ENCODE measurements at places on chromosomes 1 and 21.

DNA sequence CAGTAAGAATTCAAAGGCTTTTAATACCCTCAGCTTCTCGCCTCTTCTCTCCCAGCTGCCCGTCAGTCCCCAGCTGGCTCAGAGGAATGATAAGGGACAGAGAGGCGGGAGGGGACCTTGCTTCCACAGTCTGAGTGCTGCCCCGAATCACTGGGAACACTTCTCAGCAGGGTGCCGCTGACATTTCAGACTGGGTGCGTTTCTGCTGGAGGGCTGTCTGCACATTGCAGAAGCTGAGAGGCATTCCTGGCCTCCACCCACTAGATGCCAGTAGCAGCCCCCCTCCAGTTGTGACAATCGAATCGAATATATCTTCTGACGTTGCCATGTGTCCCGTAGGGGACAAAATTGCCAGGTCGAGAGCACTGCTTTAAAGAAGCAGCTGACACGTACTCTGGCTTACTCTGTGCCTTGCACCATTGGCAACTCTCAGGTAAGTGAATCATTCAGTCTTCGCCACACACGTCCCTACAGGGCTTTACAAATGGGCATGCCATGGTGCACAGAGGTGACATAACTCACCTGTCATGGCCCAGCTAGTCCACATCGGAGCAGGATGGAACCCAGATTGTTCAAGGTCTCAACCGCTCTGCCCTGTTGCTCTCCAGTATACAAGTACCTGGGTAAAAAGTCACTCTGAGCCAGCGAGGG, 23.9 kb downstream of the CTNNBIP1 start:
- DNase-seq, result no peak

DNA sequence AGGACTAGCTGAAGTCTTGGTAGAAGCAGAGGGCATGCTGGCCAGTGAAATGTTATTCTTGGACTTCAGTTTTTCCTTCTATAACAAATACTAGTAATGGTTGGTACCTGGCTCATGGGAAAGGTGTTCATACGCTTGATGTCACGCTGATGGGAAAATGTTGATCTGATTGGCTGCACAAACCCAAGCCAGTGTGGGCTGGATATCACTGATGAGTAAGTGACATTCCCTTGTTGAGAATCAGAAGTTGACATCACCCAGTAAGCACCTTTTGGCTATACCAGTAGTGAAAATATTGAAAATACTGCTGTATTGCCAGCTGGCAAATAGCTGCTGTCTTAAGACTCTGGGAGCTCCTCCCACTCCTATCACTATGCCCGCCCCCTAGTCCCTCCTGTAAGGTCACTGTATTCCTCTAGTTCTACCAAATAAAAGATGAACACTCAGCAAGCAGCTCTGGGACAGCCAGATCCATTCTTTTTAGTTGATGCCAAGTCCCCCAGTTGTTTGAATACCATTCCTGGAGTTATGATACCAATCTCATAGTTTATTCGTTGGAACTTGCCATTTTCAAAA, 168.2 kb downstream of the GRIK1 start:
- DNase-seq, result no peak

DNA sequence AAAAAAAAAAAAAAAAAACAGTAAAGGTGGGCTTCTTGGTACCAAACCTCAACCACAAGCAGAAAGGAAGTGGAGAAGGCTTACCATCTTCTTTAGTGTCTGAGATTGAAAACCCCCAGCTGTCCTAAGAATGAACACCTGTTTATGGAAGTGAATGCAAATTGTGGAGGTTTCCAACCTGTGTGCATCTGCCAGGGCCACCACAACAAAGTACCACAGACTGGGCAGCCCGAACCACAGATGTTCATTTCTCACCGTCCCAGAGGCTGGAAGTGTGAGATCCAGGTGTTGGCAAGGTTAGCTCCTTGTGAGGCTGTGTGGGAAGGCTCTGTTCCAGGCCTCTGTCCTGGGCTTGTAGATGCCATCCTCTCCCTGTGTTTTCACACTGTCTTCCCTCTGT, 348.7 kb downstream of the SETD4 start:
- no peak for DNase-seq

DNA sequence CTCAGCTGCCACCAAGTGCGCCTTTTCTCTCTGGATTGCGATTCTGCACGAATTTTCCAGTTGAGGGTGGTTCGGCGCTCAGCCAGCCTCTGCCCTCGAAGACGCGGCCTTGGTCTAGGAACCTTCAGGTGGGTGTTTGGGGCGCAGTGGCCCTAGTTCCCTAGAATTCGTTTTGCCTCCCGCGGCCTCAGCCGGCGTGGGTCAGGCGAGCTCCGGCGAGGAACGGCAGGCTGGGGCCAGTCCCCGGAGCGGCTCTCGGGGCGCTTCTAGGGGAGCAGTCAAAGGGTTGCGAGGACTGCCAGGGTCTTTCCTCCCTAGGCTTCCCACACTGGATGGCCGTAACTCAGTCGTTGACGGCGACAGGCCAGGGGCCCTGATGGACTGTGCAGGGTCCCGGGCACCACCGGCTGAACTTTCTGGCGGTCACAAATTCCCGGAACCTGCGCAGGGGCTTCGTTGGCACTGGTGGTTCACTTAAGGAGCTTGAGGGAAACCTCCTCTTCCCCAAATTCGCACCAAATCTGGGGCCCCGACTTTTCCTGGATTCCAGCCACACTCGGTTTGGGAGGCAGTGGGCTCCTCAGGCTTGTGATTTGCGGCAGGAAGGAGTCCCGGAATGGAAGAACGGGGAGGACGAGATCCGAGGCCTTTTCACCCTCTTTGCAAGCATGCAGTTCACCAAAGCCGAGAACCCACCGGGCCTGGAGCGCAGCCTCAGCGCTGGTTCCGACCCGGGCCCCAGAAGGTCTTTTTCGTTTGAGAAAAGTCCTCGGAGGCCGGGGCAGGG, 1.2 kb downstream of the DMBX1 start:
- no peak for DNase-seq

DNA sequence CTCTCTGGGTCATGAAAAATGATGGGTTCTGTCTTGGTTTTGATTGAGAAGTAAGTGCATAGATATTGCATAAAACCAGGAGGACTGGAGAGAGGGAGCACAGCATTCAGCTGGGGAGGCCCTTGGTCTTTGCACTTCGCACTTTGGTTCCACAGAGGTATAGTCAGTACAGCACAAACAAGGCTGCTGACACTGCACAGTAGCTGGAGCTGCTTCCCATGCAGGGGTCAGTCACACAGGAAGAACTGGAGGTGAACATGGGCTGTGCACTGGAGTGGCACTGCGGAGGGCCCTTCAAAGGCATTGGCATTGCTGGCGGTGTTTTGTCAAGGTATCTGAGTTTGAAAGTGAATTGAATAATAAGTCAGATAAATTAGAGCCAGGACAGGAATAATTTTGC, 4.5 kb upstream of the LCE2D start:
- no peak for DNase-seq

GRCh38 chr1:119783354-119784185, 14.9 kb upstream of the HMGCS2 start:
- no peak for DNase-seq

DNA sequence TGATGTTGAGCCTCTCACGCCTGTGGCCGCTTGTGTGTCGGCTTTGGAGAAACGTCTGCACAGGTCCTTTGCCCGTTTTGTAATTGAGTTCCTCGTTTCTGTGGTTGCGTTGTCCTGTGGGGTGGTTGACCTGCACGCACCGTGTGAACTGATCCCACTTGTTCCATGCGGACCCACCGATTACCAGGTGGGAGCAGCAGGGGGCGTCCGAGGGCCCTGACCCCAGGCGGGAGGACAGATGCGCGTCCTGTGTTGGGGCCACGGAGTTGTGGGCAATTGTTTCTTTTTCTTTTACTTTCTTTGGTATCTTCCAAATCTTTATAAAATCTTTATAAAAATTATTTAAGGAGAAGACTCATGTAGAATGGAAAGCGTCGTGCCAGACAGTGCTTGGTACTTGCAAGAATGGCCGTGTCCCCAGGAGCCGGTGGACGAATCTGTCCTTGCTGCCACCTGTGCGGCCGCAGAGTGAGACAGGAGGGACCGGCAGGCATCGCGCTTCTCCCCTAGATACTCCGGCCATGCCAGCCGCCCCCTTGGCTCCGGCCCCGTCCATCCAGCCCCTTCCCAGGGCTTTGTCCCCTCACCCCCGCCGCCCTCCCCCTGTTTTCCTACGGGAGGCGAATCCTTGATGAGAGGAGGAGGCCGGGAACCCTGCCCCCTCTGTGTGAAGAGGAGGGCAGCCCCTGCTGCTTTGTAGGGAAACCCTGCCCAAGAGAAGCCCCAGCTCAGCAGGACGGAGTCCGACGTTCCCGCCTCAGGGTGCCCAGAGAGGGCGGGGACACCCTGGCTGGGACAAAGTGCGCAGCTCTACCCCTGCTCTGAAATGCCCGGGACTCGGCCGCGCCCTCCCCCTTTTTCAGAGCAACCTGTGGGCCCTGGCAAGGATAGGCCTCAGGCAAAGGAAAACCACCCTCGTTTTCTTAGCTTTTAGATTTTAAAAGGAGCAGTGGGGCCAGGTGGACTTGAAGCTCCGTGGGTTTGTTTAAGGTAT, 41.7 kb downstream of the PRKCZ start:
- DNase-seq, result no peak

DNA sequence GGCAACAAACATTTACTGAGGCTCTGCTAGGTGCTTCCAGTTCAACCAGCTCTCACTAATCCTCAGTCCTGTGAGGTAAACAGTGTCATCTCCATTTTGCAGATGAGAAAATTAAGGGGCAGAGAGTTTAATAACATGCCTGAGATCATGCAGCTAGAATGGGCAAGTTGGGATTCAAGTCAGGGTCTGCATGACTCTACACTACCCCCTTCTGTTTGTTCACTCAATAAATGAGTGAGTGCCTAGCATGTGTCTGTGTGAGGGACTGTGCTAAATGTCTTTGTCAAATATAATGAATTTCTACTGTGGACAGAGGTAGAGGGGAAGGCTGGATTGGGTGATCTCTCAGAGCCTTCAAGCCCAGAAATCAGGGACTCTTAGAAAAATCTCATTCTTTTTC, 4.5 kb downstream of the PEF1 start:
- DNase-seq, result no peak

DNA sequence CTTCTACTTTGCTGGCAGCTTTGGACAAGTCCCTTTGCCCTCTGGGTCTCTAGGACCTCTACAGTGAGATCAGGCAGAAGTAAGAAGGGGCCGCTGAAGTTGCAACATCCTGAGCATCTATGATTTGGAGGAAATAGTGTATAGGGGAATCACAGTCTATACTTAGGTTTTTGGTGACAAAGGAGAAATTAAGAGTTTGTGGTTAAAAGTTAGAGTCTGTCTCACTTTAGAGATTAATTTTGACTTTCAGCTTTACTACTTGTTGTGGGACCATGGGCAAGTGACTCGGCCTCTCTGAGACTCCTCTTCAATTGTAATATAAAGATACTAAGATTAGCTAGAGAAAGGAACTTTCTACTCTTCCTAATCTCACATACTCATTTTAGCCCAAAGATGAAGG, 33.1 kb upstream of the LMX1A start:
- DNase-seq, result no peak

DNA sequence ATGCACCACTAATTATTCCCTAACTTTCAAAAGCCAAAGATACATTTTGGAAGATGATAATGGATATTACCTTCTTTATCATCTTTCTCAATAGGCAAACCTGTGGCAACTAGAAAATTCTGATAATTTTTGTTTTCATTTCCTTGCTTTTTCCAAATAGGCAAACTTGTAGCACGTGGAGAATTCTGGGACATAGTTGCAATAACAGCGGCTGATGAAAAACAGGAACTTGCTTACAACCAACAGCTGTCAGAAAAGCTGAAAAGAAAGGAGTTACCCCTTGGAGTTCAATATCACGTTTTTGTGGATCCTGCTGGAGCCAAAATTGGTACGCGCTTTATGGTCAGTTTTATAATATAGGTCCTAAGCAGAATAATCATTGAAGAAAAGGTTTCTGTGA, 1.5 kb downstream of the FPGT start:
- DNase-seq, result no peak

DNA sequence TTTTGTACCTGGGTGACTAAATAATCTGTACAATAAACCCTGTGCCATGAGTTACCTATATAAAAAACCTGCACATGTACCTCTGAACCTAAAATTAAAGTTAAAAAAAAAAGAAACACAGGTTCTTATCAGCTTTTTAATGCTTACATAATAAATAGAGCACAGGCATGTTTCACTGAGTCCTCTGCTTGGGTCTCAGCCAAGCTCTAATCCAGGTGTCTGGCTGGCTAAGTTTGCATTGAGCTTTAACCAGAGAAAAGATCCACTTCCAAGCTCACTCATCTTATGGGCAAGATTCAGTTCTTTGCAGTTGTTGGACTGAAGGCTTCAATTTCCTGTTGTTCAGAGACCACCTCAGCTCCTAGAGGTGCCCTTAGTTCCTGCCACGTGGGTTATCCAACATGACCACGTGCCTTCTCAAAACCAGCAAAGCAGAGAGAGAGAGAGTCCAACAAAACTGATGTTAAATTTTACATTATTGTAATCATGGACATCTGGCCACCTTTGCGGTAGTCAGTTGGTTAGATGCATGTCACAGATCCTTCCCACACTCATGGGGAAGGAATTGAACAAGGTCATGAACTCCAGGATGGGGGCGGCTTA, 68.2 kb upstream of the TMPRSS2 start:
- no peak for DNase-seq

DNA sequence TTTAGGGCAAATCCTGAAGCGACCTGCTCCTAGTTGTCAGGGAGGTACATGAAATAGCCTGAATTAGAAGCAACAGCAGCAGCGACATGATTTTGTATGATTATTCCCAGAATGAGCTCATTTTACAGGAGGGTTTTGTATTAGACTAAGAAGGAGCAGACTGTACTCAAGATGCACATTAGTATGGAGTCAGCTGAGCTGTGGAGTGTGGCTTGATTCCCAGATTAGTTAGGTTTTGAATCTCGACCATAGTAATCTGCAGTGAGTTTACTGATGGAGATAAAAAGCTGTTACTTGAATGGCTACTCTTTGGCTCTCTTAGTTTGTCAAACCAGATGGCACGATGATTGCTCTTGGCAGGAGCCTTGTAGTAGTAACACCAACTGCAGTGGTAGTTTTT, 143.1 kb downstream of the PHTF1 start:
- no peak for DNase-seq

- no peak for DNase-seq
Observed at GRCh38 chr1:78005755-78006154, 1.0 kb downstream of the DNAJB4 start.

DNA sequence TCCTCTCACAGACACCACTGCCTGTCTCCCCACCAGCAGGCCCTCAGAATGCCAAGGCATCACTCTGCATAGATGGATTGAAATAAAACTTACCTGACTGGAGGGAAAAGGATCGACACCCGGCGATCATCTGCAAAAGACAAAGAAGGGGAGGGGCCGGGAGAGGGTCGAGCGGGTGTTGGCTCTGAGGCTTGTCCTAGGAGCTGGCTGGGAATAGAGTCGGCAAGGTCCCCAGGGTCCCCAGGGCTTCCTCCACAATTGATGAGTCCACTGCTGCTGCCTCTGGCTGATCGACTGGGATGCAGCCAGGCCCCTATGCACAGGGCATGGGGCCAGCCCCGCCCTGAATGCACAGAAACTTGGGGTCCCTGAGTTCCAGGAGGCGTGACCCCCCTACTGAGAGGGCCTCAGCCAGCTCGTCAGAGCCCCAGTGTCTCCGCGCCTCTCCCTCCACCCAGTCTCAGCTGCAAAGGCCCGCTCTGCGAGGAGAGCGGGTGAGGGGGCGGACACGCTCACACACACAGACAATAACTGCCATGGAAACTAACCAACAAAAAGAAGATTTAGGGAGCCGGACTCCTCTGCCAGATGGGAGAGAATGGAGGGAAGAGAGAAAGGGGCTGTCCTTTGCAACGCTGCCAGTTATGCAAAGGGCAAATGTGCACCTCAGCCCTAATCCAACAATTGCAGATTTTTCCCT, at the start of gene KLHDC8A:
Gene KLHDC8A, minus strand, starts transcription at position 483 of the 700 bp plus-strand sequence. CDS start 13,318 bp downstream, outside the sequence.
- no peak for DNase-seq

- peak; percentile 44 for DNase-seq
Observed at GRCh38 chr1:246364415-246364941, 142.6 kb downstream of the SMYD3 start.

GRCh38 chr1:63522891-63523728, at the start of the genes EFCAB7 and ITGB3BP:
Gene EFCAB7, plus strand, starts transcription at chr1:63523525. Its CDS starts 2,048 bp downstream, at chr1:63525573.
Gene ITGB3BP, minus strand, starts transcription at chr1:63523225. Its CDS starts 92 bp downstream, at chr1:63523133.
- peak; percentile 99 for DNase-seq
